Karpas-422 (cell line): ENCODE measurements at places on chromosomes 11 and 22.

DNA sequence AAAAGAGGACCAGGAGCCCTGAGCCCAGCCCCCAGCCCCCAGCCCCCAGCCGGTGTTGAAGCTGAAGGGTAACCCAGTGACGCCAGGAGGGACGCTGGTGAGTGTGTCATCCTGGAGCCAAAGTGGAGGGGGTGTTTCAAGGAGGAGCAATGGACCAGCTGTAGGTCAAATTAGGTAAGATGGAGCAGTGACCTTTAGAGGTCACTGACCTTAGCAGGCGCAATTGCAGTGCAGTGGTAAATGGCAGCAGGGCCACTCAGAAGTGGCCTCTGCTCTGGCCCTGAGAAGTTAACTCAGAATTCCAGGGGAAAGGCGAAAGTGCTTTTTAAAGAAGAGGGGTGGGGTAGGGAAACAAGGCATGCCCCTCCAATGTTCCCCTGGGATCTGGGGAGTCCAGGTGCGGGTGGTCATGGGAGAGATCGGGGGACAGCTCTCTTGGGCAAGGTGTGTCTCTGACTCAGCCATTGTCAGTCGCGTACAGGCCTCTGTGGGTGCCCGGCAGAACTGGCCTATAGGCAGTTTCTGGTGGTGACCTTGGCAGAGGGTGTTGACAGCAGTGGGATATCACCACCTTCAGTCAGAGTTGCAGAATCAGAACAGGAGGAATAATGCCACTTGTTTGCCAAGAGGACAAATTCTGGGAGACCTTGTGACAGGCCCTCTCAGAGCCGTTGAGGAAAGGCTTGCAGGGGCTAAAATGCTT, 50.3 kb upstream of the TIMP3 start:
- no peak for DNase-seq

DNA sequence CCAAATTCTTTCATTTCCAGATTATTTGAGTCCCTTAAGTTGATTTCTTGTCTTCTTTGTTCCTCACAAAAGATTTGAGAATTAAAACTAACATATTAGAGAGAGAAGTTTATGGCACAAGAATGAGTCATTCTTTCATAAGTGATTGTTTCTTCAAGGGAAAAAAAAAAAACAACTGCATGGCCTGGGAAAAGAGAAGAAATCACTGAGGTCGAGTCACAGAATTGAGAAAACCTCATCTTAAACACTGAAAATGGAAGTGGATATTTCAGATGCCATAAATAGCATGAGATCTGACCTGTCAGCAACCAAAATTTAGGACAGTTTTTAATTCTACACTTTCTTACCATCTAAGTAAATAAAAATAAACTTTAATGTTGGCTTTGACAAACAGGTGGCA, 87.2 kb downstream of the CWF19L2 start:
- DNase-seq = no peak

GRCh38 chr11:123249354-123249753, 54.3 kb upstream of the CLMP start:
- no peak for DNase-seq

DNA sequence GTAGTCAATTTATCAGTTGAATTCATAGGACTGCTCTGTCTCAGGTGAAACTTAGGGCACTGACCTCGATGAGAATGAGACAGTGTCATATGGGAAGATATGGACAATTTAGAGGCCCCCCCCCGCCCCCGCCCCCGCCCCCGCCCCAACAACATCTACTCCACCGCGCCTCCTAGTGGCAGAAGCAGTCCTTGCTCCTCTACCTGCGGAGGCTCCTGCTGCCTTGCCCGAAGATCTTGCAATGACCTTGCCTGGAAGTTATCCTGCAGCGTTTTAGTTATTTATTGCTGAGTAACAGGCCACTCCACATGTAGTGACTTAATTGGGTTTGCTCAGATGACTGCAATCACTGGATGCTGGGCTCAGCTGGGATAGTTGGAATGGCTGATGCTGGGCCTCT, 15.2 kb downstream of the SERPINH1 start:
- DNase-seq = peak; percentile 70

DNA sequence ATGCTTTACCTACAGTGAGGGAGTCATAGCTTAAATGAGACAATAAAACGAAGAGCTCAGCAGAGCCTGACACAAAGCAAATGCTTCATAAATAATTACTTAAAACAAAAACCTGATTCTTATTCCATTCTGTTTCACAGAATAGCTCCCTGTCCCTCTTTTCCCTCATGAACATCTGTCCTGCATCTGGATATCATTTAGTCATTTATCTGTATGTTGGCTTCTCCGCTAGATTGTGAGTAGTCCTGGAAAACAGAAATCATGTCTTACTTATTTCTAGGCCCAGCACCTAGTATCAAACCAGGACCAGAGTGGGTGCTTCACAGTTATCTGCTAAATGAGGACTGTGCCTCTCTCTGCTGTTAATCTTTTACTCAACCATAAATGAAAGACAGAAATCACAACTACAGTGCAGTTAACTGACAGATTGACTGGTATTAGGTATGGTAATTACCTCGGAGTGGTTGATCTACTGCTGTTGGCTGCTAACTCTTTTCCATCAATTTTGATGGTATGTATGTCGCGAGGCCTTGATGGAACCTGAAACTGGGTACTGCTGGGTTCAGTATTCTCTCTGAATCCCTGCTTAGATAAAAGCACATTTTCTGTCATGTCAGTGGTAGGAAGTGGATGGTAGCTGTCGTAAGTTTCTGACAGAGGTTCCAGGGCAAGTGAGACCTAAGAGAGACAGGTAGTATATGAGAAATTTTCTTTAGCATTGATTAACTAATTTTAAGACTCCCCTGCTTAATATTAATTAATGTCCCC, 31.5 kb downstream of the C2CD3 start:
- no peak for DNase-seq

GRCh38 chr11:16776711-16777612, 38.5 kb downstream of the C11orf58 start:
- DNase-seq = no peak

- DNase-seq = no peak
Observed at GRCh38 chr11:64303109-64304031, 2.0 kb upstream of the ESRRA start.

- DNase-seq = no peak
Observed at GRCh38 chr22:42171417-42171816, 40.8 kb upstream of the CYP2D6 start.

GRCh38 chr11:19419808-19420207, 179.1 kb upstream of the E2F8 start:
- DNase-seq = no peak

DNA sequence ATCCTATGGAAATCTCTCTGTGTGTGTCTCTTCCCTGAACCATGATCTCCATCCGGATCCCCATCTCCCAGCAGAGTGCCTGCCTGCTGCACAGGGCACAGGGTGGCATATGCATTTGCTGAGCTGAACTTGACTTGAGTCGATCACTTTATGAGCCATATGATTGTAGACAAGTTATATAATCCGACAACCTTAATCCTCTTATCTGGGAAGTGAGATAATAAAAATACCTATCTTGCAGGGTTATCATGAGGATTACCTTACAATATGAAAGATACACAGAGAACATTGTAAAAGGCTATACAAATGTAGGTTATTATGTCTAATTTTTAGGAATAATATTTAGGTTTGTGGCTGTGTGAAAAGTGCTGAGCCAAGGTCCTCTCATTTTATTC, 124.5 kb downstream of the ST3GAL4 start:
- no peak for DNase-seq

- no peak for DNase-seq
Observed at GRCh38 chr11:107702723-107703122, 9.1 kb downstream of the SLN start.

DNA sequence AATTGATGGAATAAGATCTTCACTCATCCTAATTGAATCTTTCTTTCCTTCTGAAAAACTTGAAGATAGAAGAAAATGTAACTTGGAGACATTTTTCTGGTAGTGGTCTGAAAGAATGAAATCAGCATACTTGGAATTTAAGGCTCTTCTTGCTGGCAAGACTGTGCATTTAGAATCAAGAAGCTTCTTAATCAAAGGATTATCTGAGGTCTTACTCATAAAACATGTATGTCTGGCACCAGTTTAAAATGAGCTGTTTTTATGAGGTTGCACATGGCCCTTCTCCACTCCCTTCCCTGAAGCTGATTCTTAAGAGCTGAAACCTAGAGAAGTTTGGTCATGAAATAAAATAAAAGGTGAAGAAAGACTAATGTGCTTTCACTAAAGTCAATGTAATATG, 77.3 kb downstream of the ARHGEF12 start:
- no peak for DNase-seq

DNA sequence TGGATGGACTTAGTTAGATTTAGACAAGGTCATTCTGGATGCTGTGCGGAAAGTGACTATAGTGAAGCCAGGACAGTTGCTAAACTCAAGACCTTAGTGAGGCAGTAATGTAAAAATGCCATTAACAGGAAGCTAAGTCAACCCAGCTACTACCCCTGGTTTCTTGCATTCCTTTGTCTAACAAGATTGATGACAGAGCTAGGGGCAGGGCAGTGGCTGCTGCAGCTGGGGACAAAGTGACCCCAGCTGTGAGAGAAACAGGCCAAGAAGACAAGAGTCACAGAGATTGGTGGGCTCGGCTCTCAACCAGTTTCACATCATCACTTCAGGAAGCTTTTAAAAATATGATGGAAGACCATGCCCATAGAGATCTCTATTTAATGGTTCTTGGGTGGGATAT, 110.4 kb upstream of the POU2AF2 start:
- no peak for DNase-seq

DNA sequence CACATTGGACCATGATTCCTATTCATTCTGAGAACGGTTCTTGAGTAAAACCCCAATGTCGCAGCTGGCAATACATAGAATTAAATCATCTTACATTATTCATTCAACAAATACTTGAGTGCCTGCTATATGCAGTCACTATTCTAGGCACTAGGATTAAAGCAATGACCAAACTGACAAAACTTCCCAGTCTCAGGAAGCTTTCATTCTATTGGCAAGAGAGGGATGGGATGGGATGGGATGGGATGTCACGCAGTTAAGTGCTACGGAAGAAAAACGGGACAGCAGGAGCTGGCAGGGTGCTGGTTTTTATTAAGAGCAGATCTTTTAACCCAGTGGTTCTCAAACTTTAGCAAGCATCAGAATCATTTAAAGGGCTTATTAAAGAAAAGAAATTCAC, 2.9 kb downstream of the PAK1 start:
- no peak for DNase-seq

- no peak for DNase-seq
Observed at GRCh38 chr11:128715691-128716561, 22.1 kb downstream of the FLI1 start.

- no peak for DNase-seq
Observed at GRCh38 chr11:122509899-122510298, 145.6 kb upstream of the UBASH3B start.

DNA sequence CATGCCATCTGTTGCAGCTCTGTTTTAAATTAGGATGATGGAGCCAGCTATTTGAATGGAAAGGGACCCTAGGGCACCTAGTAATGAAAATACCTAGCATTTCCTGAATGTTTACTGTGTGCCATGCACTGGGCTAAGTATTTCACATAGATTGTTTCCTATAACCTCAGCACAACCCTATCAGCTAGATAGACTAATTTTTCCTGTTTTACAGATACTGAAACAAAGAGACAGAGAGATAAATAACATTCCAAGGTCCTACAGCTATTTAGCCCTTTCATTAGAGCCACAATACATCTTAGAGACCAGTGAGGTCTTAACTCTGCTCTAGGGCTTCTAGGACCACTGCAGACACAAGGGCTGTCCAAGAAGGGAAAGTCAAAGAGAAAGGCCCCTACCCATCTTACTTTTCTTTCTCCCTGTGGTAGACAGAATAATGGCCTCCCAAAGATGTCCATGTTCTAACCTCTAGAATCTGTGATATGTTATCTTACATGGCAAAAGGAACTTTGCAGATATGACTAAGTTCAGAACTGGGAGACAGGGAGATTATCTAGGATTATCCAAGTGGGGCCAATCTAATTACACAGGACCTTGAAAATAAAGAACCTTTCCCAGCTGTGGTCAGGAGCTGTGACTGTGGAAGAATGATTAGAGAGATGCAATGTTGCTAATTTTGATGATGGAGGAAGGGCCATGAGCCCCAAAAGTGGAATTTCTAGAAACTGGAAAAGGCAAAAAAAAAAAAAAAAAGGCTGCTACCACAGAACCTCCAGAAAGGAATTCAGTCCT, 157.0 kb downstream of the CCDC34 start:
- DNase-seq = no peak
